Activated CD8-positive, alpha-beta memory T cell treated with anti-CD3 and anti-CD28 coated beads for 1 hour (primary cell): ENCODE measurements at places on chromosomes 4 and X.

- no peak for DNase-seq
Observed at GRCh38 chrX:26822448-26822847, 606.5 kb downstream of the MAGEB5 start.

DNA sequence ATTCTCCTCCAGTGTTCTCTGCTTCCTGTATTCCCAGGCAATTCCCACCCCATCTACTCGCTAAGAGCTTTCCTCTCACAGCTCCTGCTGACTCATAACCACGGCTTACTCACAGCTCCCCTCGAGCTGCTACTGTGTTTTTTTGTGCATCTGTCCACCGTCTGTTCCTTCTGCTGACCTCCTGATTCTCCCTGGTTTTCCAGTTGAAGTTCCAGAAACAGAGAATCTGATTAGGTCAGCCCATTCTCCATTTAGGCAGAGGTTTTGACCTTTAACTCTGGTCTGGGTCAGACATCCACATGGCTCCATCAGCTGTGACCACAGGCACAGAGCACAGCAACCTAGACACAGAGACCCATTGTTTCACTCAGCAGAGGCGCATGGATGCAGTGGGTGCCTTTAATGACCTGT lies 5.5 kb upstream of the SMIM20 start:
- DNase-seq = no peak

- DNase-seq = no peak
Observed at GRCh38 chr4:53161787-53162433, 204.0 kb downstream of the SCFD2 start.

DNA sequence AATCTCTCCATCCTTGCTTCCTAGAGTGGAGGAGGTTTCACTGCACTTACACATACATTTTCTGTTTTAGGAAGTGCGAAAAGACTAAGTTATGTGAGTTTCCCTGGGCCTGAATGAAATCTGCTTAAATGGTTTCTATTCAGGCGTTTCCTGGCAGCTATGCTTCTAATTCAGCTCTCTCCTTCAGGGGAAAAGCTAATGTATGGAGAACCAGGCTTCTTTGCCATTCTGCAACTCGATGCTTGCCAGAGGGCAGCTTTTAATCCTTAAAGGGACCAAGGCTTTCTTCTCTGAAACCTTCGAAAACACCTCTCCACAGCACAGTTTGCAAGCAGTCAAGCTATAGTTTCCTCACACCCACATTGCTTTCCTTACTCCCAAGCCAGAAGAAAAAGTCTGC lies 89.5 kb upstream of the ARX start:
- no peak for DNase-seq

- no peak for DNase-seq
Observed at GRCh38 chr4:4901877-4902276, 42.4 kb downstream of the MSX1 start.

DNA sequence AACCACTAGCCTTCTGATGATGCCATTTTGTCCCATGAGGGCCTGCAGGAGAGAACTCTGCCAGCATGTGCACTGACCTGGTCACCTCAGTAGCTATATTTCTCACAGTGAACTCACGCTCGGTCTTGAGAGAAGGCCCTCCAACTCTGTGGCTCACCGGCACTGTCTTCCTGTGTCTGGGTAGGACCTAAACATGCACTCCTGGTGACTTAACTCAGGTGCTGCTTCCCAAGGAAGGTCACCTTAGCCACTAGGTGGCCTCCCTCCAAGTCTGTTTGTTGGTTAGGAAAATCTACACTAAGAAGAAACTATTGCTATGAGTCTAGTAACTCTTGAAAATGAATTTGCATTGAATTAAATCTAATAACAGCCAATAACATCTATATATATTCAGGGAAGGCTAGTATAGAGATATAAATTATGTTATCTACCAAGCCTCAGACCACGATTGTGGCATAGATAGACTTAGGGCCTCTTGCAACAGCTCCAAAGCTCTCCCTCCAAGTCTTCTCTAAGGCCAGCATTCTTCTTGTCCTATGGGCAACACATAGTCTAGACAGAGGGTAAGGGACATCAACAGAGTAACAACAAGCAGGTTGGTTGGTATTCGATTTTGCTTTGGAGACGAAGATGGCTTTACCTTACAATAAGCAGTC lies 24.7 kb downstream of the TLR10 start:
- no peak for DNase-seq

GRCh38 chrX:74579597-74580198 lies 34.7 kb downstream of the RLIM start:
- DNase-seq = no peak

DNA sequence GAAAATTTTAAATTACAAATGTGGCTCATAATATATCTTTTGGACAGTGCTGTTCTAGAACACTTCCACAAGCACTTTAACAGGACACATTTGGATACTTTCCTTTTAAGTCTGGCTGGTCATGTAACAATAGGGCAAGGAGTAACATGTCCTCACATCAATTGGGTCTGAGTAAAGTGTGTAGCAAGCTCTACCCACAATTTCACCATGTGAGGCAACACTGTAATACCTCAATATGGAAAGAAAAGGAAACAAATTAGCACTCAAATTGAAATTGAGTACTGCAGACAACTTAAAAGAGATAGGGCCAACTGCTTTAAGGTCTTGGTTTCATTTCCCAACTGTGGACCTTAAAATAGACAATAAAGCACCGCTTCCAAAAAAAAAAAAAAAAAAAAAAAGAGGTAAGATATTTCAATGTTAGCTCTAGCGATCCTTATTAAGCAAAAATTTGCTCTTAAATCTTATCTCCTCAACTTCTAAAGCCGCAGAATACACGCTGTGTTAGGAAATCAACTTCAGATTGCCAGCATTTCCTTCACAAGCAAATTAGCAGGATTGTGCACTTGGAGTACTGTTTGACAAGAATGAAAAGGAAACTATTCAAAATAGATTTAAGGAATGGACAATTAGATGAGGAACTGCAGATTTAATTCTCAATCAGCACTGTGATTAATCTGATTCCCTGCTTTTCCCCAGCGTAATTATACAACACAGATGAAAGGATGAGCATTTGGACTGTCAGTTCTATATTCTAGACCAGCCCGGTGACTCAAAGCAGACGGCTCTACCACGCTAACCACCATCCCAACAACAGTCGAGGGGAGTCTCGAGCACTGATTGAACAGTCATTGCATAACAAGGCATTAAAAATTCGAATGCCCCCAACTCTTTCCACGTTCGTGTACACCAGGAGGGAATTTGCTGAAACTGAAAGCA lies 1.6 kb downstream of the CASK start:
- no peak for DNase-seq

GRCh38 chr4:150863456-150863855 lies 151.6 kb downstream of the LRBA start:
- DNase-seq = no peak

GRCh38 chrX:76184276-76184675 lies 11.4 kb downstream of the PBDC1 start:
- no peak for DNase-seq

GRCh38 chr4:77202491-77202890 lies 45.5 kb downstream of the CCNG2 start:
- no peak for DNase-seq

DNA sequence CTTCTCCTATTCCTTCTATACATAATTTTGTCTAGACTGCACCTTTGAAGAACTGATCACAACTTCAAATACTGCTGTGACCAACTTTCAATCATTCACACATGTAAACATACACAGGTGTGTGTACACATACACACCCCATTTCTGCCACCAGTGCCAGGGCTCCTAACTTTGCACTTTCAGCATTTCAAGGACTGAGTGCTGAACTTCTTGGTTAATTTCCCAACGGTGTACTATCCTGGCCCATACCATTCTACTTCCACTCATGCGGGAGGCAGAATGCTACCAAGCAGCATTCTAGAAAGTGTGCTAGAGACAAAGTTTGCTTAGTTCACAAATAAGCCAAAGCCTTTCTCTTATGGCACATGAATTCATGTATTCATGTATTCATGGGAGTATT lies 51.2 kb downstream of the RPGR start:
- DNase-seq = no peak

DNA sequence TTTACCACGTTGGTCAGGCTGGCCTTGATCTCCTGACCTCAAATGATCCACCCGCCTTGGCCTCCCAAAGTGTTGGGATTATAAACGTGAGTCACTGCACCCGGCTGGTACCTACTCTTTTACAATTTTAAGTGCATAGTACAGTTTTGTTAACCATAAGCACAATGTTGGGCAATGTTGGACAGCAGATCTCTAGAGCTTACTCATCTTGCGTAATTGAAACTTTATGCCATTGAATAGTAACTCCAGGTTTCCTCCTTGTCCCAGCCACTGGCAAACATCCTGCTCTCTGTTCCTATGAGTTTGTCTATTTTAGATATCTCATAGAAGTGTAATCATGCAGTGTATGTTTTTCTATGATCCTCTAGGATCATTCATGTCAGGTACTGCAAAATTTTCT lies 9.3 kb upstream of the CPE start:
- DNase-seq = no peak

DNA sequence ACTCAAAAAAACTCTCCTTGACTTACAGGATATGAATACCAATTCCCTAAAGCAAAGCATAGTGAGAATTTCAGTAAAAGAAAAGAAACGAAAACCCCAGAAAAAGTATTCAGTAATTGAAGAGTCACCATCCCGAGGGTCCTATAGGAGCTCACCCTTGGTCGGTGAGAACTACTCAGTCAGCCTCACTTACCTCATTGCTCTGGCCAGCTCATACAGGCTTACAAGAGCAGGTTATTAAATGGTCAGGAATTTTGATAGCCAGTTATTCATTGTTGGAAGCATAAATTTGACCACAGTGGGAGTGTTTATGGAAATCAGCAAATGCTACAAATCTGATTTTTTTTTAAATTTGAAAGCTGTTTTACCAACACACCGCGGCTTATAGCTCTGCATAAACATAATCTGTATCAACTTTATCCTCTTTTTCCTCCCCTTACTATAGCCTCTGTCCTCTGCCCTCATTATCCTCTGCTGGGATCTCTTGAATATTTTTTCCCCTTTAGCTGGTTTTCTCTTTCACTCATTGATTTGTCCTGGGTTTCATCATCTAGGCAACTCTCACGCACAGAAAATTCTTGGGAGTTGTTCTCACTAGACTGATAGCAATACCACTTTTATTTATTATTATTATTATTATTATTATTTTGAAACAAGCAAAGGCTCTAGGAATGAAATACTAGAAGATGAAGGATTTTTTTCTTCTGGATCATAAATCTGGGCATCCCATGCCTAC lies 11.0 kb upstream of the CXCL2 start:
- DNase-seq = no peak

- DNase-seq = no peak
Observed at GRCh38 chrX:23885803-23886202, 21.9 kb downstream of the APOO start.

- no peak for DNase-seq
Observed at GRCh38 chr4:95552942-95553550, 4.3 kb upstream of the UNC5C start.
